ENCODE measurements at places on chromosomes 16 and 17. TPM values are rescaled to one million over a fixed set of nuclear protein-coding genes. Genes with fewer than 3 reads are reported as not detected.
A peak's percentile ranks its signal among the peaks of the same experiment; 100 is the strongest.

DNA sequence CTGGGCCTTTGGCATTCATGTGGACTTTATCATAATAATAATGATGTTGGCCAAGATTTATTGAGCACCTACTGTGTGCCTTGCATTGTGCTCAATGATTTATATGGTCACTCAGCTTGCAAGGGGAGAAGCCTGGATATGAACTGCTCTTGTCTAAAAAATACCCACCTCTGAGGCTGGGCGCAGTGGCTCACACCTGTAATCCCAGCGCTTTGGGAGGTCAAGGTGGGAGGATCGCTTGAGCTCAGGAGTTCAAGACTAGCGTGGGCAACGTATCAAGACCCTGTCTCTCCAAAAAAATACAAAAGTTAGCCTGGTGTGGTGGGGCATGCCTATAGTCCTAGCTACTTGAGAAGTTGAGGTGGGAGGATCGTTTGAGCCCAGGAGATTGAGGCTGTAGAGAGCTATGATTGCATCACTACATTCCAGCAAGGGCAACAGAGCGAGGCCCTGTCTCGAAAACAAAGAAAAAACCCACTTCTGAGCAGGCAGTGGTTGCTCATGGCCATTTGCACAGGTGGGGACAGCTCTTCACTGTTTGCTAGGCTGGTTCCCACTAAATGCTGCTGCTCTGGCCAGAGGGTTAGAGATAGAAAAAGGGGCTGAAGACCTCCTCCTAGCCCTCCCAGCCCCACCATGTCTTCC, 4.3 kb upstream of the ADGRG1 start:
- no peak for DNase-seq

DNA sequence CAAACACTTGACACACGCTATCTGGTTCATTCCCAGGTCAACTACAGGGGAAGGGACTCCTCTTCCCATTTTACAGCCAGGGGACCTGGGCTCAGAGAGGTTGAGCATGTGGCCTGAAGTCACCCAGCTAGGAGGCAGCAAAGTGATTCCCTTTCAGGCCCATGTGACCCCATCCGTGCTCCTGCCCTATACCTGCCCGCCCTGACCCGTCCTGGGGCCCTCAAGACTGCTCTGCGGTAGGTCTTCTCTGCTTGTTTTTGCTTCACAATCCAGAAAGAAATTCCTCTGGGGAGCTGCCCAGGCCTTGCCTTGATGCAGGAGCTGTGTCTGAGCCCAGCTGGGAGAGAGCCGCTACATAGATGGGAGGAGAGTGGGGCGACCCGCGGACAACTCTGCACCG, 161.4 kb downstream of the SDK2 start:
- no peak for DNase-seq

DNA sequence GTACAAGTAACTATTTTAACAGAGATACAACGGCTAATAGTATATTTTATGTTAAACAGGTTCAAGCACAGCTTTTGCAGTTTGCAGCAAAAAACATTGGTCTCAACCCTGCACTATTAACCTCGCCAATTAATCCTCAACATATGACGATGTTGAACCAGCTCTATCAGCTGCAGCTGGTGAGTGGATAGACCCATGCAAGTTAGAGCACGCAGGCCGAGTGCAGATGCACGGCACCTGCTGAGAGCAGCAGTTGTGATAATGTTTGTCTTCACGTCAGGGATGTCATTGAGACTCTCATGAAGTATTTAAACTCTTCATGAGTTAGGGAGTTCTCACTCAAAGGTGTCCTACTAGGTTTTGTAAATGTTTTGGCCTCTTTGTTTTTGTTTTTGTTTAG, 45.6 kb downstream of the TMC6 start:
- DNase-seq = no peak

GRCh38 chr16:66168777-66169176, 197.7 kb upstream of the CDH5 start:
- no peak for DNase-seq

HS3ST3A1 gene
- total RNA-seq = 2.0 TPM

DNA sequence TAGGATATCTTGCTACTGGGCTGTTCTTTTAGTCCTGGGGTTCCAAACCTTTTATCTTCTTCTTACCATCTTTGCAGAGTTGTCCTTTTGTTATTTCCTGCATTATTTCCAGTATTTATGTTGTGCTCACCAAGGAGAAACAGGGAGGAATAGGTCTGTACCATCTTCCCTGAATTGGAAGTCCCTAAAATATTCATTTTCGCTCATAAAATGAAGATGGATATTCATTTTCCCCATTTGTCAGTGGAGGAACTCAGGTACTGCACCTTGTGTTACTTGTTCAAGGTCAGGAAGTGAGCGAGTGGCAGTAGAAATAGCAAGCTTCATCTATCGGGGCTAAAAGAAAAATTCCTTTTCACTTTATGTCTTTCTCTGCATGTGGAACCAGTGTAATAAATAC, 989.7 kb downstream of the CDH11 start:
- DNase-seq = no peak

G6PC1 gene
- 14.2 TPM for total RNA-seq

ZC3H7A gene
- 40.3 TPM for total RNA-seq

GRCh38 chr17:69062860-69063581, 2.3 kb upstream of the ABCA9 start:
- no peak for DNase-seq

DNA sequence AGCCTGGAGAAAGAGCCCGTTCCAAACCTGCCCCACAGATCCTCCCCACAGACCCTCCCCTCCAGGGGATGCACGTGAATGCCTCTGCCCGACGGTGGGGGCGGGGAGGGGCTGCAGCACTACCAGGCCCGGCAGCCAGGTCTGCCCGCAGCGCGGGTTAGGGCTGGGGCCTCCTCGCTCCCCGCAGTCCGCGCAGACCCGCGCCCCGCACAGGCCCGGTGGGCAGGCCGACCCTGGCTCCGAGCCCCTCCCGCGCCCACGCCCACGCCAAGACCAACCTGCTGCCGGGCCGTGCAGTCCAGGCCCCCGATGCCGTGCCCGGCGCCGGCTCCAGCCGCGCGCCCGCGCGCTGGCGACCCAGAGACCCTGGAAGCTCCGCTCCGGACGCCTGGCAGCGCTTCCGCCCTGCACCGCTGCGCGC, at the start of gene RPUSD1:
Gene RPUSD1 (minus strand): TSS at position 404 of the 421 bp plus-strand sequence. CDS start 644 bp downstream, outside the sequence.
- no peak for DNase-seq

DNA sequence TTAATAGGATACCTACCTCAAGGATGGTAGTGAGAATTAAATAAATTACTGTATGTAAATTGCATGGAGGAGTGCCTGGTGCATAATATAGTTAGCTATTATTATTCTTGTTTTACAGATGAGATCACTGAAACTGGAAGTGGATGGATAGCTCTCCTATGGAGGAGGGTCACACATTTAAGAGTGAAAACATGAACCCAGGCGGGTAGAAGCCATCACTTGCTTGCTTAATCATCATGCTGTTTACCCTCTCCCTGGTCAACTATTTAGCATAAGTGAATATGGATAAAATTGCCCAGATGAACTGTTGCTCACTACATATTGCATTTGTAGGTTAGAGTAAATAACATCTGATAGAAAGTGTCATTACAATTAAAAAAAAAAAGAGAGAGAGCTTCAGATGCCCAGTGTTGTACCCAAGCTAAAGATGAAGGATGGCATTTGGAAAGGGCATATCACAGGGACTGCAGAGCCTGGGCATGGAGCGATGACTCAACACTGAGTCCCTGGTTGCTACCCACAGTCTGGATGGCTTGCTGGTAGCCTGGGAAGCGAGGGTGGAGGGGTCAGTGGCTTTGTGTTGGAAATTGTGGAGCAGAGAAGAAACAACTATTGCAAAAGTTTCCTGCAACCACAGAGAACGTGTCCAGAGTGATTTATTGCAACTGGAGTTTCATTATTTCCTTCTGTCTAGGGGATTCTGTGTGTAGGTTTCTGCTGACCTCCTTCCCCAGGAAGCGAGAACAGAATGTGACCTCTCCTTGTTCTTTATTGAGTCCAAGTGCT, 414.4 kb downstream of the SHISA9 start:
- no peak for DNase-seq

- peak; percentile 94 for DNase-seq
Measured at GRCh38 chr16:68328151-68328859, 17.5 kb downstream of the PRMT7 start.

GRCh38 chr17:43620147-43620546, 41.6 kb downstream of the MEOX1 start:
- DNase-seq = no peak

GRCh38 chr17:830950-831349, 48.8 kb downstream of the MRM3 start:
- DNase-seq = no peak

DNA sequence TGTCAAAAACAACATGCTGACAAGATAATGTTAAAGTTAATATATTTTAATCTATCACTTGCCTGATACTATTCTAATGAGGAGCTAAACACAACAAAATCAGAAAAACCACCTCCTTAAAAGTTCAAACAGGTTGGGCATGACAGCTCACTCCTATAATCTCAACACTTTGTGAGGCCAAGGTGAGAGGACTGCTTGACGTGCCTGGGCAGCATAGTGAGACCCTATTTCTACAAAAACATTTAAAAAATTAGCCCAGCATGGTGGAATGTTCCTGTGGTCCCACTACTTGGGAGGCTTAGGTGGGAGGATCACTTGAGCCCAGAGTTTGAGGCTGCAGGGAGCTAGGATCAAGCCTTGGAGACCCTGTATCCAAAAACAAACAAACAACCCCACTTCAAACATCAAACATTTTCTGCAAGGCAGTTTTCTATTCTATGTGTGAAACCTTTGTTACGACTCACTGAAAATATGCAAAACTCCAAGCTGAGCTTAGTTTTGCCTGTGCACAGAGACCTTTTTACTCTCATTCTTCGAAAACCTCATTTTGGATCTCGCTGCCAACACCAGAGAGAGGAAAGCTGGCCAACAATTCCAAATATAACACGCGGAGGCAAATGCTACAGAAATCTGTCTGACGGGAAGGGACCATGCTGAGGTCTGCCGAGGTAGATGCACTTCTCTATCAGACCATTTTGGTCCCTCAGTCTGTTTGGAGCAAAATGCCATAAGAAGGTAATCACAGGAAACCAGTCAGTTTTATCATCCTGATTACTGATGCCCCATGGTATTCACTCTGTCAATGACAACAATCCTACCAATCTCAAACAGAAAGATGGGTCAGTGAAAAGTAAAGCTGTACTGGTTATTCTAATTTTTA, 6.2 kb downstream of the PHF12 start:
- no peak for DNase-seq

TNFRSF13B gene
- not detected for total RNA-seq

CA4 gene
- total RNA-seq = 1.2 TPM

- DNase-seq = no peak
Measured at GRCh38 chr16:20042848-20043247, 30.8 kb downstream of the GPR139 start.

TEX19 gene
- not detected for total RNA-seq

KRT9 gene
- not detected for total RNA-seq

GRCh38 chr17:27524594-27524993, 68.3 kb downstream of the KSR1 start:
- no peak for DNase-seq

- DNase-seq = no peak
Measured at GRCh38 chr16:68447653-68448359, 502 bp downstream of the SMPD3 start.

- no peak for DNase-seq
Measured at GRCh38 chr17:82517230-82517865, 2.2 kb upstream of the FOXK2 start.

DNA sequence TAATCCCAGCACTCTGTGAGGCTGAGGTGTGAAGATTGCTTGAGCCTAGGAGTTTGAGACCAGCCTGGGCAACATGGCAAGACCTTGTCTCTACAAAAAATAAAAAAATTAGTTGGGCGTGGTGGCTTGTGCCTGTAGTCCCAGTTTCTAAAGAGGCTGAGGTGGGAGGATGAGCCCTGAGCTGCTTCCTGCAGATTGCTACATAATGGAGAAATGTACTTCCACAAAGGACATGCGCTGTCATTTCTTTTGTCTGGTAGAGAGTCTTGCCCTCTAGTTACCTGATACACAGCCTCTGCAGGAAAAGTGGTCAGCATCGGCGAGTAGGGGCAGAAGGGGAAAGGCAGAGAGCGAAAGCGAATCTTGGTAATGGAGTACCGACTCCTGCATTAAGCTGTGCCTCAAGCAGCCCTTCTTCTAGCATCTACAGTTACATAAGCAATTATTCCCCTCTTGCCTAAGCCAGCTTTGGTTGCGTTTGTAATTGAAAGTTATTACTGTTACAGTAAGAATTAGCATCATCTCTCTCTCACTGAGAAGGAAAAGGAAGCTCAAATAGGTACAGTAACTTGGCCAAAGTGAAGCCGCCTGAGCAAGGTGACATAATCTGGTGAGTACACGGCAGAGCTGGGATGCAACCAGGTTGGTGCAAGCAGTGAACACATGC, 18.5 kb upstream of the GGA2 start:
- DNase-seq = no peak

MNT gene
- total RNA-seq = 11.2 TPM

DNA sequence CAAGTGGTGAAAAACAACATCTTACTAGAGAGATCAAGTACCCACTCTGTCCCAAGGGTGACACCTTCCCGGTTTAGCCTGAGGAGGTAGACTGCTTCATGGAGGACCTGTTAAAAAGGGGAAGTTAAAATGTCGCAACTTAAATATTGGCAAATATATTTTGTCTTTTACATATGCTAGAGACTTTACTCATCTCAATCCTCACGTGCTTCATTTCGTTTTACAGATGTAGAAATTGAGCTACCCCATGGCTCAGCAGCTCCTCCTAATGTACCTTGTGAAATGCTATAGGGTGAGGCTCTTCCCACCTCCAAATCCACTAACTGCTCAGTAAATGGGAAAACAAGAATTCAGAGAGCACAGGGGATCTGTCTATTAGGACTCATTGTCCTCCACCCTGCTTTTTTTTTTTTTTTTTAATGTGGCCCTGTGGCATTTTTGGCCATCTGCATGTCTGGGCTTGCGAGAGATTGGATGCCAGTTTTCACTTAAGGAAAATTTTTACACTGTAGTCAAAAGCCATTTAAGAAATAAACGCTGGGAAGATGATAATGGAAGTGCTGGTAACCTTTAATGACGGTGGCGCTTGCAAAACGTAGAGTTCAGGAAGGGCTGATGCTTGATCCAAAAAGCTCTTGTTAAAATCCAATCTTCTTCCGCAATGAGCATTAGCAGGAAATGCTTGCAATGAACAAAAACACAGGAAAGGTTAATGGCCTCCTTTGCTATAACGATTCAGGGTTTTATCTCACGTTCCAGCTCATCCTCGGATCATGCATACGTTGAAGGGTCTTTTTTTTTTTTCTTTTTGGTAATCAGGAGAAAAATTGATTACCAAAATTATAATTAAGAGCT, 39.8 kb downstream of the HSBP1 start:
- DNase-seq = no peak

- no peak for DNase-seq
Measured at GRCh38 chr16:66035096-66035495, 331.4 kb upstream of the CDH5 start.

GRCh38 chr17:35046740-35047283, 16.7 kb downstream of the RFFL start:
- DNase-seq = no peak

ANKS3 gene
- total RNA-seq = 18.5 TPM

All from hepatocyte (in vitro differentiated cells).